SJCRH30 (cell line): ENCODE measurements at places on chromosomes 7 and 10. TPM values are rescaled to one million over a fixed set of nuclear protein-coding genes. Genes with fewer than 3 reads are reported as not detected.

- DNase-seq: no peak
Measured at GRCh38 chr7:139532636-139533155, 9.2 kb downstream of the CLEC2L start.

GRCh38 chr7:150723467-150723866, 7.1 kb downstream of the GIMAP1 start:
- no peak for DNase-seq

DNA sequence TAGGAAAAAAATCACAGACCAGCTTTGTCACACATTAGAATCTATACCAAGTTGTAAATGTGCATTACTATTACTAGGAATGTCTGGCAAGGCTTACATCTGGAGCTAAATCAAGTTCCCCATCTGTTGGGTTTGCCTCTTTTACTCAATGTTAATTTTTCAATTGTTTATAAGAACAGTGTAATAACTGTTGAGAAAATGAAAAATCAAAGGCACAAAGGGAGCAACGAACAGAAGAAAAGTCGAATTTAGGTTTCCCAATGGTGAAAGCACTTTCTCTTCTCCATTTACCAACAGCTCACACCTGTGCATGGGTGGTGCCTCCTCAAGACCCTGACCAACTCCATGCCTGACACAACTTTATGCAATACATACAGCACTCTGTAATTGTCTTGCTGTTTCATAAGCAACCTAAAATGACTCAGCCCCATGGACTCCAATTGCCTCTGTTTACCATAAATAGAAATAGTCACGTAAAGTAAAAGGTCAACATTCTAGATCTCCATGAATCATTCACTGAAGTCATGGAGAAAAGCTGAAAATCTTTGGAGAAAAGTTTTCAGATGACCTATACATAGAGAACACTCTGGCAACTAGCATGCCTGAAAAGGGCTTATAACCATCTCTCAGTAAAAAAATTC, 95.5 kb upstream of the KCNIP2 start:
- DNase-seq: no peak

- no peak for DNase-seq
Measured at GRCh38 chr7:39621784-39622411, 1.5 kb upstream of the RALA start.

DNA sequence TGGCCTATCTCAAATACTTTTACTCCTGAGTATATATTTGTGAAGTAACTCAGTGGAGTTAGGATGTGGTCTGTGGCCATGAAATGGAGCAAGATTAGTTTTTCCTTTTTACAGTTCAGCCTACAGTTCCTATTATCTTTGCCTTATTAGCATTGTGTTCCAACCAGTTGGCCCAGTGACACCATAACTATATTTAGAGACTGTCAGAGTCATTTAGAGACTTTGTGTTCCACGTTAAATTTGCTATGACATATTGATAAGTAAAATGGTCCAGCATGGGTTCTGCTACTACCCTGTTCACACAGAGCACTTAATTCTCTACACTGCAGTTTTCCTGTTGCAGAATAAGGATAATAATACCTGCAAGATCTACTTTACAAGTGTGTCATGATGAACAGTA, 68.3 kb upstream of the RAB11FIP2 start:
- no peak for DNase-seq

DNA sequence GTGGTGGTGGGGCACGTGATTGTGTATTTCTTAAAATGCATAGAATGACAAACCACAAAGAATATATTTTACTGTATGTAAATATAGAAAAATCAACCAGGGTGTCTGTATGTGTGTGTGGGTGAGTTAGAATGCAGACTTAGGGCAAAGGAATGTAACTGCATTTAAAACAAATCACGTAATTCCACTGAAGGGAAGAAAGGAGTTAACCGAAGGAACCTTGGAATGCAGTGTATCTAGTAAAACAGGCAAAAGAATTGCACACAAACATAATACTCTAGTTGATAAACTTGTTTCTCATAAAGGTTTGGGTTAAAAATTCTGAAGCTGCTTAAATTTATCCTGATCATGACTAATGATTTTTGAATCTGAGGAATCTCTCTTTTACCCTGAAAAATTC, 134.9 kb downstream of the ADRA2A start:
- no peak for DNase-seq

DNA sequence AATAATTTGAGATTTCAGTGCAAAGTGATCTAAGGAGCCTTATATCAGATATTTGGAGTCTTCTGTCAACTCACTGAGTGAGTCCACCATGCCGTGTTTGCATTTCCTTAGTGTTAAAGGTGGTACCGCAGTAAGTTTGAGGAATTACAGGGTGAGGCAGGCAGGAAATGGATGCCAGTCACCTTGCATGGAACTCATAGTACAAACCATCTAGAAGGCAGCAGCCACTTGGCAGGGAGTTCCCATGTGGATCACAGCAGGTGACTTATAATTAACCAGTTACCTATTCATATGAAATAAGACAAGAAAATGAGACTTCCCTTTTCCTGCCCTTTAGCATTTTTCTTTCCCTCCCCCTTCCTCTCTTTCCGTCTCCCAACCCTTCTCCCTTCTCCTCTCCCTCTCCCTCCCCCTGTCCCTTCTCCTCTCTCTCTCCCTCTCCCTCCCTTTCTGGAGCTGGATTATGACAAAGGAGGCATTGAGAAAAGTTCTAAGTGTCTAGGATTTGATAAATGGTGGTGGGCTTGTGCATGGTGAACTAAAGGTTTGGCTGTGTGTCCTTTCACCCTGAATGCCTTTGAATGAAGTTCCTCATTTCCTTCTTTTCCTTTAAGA, 94.1 kb downstream of the LRRC4 start:
- no peak for DNase-seq

GRCh38 chr7:96952974-96953391, 52.4 kb upstream of the DLX6 start:
- no peak for DNase-seq

DNA sequence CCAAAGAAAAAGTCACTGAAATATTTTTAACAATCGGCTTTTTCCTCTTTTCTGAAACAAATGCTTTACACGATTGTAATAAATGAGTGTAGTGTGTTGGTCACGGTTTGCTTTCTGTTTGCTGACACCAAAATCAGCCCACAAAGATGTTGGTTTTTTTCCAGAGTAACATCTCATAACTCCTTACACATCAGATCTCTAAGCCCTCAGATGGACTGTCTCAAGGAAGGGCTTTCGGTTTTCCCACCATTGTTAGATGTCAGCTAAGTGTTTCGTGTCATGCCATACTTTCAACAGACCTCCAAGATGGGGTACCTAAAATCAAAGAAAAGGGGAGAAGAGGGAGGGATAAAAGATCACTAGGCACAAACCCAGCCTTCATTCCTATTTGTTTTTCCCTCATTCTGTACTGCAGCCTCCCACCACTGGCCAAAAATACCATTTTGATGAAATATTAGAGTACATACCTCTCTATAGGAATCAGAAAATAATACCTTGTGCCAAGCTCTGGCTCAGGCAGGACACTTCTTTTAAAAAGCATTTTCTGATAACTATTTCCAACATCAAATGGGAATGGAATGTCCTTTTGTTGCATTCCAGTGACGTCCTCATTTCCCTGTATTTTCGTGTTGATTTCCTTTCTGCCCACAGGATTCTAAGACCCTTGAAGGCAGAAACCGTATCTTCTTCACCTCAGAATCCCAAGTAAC, 159.1 kb downstream of the DGKI start:
- no peak for DNase-seq

GRCh38 chr7:11212080-11212711, 238.5 kb downstream of the PHF14 start:
- DNase-seq: peak; percentile 96

GRCh38 chr7:129295015-129295423, 70.2 kb downstream of the AHCYL2 start:
- DNase-seq: peak; percentile 7

DNA sequence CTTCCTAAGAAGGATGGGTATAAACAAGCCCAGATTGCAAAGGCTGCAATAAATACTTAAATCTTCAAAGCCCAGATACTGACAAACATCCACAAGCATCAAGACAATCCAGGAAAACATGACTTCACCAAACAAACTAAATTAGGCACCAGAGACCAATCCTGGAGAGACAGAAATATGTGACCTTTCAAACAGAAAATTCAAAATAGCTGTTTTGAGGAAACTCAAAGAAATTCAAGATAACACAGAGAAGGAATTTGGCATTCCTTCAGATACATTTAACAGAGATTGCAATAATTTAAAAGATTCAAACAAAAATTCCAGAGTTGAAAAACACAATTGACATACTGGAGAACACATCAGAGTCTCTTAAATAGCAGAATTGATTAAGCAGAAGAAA, 23.0 kb downstream of the GSDME start:
- DNase-seq: no peak

DNA sequence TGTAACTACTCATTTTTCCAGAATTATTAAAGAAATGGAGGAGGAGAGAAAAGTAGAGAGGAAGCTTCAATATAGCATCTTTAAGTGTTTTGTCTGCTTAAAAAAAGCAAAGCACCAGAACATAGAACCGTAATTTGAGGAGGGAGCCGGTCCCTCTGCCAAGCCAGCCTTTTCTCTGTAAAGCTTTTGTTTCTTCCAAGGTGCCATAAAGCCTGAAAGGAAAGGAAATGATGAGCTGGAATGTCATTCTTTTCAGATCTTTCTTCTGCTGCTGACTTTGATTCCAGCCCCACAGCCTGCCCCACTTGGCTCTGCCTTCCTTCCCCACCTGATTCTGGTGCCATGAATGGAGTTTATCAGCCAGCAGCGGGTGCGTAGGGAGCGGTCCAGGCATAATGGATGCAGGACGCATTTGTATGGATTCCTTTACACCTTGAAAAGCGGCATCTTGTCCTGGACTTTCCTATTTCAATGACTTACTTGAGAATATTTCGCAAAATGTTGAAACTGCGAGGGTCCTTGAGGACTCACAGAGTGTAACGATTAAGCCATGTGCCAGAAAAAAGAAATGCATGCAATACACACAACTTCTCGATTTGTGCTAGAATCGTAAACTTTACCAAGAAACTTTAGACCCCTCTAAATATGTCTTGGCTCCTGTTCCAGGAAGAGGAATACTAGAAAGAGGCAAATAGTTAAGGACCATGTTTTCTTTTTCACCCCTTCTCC, 569.5 kb upstream of the MGMT start:
- no peak for DNase-seq

DNA sequence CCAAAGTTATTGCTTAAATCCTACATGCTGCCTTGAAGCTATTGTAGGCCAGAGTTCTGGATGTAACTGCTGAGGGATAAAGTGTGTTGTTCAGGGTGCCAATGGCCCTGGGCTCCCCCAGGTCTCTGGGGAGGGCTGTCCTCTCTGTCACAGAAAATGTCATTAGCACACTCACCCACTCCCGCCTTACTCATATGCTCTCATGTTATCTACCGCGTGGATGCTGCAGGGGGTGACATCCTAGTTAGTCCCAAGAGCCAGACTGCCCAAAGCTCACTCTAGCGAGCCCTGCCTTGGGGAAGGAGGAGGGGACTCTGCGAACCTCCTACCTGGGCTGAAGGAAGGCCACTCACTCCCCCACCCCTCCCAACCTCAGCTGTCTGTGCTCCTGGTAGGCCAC, 122.5 kb downstream of the FRMD4A start:
- DNase-seq: no peak

DNA sequence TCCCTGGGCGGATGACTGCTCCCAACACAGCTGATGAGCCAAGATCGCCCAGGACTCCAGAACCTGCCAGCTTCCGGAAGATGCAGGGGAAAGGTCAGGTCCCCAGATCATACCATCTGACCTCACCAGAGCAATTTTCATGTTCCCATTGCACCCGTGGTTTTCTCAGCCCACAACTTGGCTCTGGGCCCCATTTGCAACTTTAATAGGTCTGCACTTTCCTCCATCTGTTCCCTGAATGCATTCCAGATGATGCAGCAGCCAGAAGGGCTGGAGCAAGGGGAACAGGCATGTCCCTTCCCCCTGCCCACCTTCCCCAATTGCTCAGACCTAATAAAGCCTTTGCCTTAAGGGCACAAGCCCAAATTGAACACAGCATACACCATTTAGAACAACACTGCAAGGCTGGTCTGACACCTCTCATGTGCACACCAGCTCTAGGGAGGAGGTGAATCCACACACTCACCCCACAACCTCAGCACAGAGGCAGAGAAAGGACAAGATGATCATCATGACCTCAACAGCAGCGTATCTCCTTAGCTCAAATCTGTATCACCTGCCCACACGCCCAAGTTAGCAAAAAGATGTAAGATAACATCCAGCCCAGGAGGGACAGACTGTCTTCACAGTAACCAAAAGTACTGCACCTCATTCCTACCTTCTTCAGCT, 87.5 kb downstream of the PLXNA4 start:
- DNase-seq: peak; percentile 26

DNA sequence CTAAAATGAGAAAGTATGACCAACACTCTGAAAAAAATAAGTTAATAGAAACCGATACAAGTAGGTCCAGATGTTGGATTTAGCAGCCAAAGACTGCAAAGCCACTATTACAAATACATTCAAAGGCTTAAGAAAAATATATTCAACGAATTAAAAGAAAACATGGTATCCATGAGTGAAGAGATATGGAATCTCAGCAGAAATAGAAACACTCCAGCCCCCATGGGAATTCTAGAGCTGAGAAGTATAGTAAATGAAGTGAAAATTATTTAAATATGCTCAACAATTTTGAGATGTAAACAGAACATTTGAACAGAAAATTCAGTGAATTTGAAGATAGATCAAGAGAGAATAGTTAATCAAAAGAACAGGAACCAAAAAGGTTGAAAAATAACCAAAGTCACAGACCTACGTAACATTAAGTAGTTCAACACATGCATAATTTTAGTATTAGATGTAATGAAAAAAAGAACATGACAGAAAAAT, 72.0 kb upstream of the WIPF3 start:
- DNase-seq: no peak

GRCh38 chr10:100571084-100571856, 35.5 kb downstream of the HIF1AN start:
- DNase-seq: no peak

DNA sequence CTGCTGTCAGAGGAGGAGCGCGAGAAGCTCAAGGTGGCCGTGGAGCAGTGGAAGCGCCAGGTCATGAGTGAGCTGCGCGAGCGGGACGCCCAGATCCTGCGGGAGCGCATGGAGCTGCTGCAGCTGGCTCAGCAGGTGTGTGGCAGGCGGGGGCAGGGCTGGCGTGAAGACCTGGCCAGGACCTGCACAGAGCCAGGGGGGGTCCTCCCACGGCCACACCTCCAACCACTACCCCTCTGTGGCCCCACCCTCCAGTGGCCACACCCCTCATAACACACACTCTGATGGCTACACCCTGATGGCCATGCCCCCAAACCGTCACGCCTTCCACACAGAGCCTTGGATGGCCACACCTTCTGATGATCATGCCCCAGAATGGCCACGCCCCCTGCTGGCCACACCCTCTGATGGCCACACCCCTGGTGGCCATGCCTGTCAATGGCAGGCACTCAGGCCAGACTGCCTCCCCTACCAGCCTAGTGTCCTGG, 23.4 kb upstream of the DPYSL4 start:
- DNase-seq: no peak

GRCh38 chr7:37815671-37816371, 32.6 kb upstream of the NME8 start:
- DNase-seq: no peak

GRCh38 chr10:123604506-123604905, 61.6 kb upstream of the GPR26 start:
- DNase-seq: no peak

GRCh38 chr7:151796091-151796870, 80.6 kb downstream of the PRKAG2 start:
- no peak for DNase-seq

The TFR2 gene
- total RNA-seq: not detected in 2 replicates

The LRRC61 gene
- total RNA-seq: not detected in 2 replicates

The PDZD7 gene
- total RNA-seq: 0.25 and 0.89 TPM in 2 replicates

The ADCYAP1R1 gene
- not detected in 2 replicates for total RNA-seq

The NUTM2E gene
- 0.02 and 0.03 TPM in 2 replicates for total RNA-seq

The ACBD7 gene
- total RNA-seq: 7.8 and 8.9 TPM in 2 replicates

The XRCC2 gene
- total RNA-seq: 37.3 and 45.0 TPM in 2 replicates

The CCM2 gene
- total RNA-seq: 26.2 and 28.3 TPM in 2 replicates

The MMP21 gene
- 0.10 TPM in 1 of 2 replicates, not detected in the other for total RNA-seq

The TM9SF3 gene
- 53.5 and 71.0 TPM in 2 replicates for total RNA-seq

The DNAJB9 gene
- 18.4 and 18.5 TPM in 2 replicates for total RNA-seq
